ENCODE measurements at places on chromosomes 13 and 19.

- no peak for DNase-seq
Observed at GRCh38 chr13:96041326-96042110, 11.7 kb downstream of the UGGT2 start.

DNA sequence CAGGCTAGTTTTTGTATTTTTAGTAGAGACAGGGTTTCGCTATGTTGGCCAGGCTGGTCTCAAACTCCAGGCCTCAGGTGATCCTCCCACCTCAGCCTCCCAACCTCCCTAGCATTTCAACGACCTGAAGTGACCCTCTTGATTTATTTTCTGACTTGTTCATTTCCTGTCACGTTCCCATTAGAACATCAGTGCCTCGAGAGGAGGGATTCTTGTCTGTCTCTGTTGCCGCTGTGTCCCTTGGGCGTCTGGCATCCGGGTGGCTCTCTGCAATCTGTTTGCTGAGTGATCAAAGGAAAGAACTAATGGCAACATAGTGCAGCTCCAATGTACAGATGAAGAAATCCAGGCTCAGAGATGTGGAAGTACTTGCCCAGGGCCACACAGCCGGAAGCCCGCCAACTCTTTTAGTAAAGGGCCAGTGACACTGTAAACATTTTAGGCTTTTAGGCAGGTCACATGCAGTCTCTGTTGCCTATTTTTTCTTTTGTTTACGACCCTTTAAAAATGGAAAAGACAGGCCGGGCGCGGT lies 47.5 kb downstream of the NFIC start:
- no peak for DNase-seq

- no peak for DNase-seq
Observed at GRCh38 chr19:50703915-50704796, 15.4 kb downstream of the SHANK1 start.

DNA sequence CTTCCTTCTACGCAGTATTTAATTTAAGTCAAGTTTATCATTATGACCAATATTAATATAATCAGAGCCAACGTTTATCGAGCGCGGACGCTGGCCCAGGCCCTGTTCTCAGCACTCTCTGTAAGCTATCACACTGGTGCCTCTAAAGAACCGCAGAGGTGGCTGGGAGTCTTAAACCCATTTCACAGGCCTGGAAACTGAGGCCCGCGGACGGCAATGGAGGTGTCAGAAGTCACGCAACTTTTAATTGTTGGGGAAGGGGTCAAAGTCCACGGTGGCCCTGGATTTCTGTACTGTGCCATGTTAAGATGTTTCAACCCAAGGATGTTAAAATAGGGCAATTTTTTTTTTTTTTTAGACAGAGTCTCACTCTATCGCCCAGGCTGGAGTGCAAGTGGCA lies 8.8 kb downstream of the PTPRS start:
- no peak for DNase-seq

DNA sequence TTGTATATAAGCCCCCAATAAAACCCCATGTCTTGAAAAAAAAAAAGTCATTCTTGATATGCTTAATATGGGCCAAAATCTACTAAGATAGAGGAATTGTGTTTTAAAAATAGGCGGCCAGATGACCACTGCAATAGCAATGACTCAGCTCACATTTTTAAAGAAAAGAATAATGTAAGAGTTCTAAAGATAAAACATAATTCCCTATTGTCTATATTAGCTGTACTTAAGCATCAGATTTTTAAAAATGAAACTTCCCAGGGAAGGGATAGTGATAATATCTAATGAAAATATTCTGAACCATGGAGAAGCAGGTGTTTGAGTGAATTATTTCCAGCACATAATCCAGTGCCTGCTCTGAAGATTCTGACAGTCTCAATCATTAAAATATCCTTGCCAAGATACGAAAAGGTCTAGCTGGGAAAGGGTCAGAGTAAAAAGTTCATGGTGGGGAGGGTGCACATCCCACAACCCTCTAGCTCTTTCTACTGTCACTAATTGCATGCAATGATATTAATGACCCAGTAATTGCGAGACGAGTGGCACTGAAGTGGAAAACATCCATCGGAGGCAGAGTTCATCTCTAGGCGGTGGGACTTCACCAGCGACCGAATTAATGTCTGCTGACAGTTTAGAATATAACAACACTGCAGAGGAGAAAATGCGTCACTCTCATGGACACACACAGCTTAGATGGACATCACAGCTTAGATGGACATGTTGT lies 31.6 kb downstream of the EFNB2 start:
- DNase-seq: no peak

DNA sequence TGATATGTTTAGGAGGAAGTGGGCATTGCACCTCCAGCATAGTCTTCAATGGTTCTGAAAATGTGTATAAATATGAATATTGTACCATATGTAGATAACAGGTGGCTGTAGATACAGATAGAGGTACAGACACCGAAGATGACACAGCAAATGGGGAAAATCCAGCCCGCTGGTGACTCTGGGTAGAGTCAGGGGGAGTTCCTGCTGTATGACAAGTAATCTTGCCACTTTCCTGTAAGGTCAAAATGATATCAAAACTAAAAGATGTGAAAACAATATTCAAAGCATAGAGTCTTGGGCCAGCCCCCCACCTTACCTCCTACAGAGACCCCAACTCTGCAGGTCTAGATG lies 17.8 kb downstream of the C2CD4C start:
- DNase-seq: no peak

DNA sequence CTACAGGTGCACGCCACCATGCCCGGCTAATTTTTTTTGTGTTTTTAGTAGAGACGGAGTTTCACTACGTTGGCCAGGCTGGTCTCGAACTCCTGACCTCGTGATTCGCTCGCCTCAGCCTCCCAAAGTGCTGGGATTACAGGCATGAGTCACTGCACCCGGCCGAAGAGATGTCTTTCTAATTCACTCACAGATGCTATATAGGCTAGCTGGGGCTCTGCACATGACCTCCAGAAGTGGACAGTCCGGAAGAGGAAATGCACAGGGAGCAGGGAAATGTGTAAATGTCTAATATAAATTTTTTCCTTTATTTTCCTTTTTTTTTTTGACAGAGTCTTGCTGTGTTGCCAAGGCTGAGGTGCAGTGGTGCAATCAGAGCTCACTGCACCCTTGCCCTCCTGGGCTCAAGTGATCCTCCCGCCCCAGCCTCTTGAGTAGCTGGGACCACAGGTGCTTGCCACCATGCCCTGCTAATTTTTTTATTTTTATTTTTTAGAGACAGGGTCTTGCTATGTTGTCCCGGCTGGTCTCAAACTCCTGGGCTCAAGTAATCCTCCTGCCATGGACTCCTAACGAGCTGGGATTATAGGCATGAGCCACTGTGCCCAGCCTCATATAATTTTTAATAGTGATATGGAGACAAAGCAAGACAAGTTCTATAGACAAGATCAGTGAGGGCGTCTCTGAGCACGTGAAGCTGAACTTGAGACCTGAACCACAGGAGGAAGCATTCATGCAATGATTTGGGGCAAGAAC lies 8.4 kb downstream of the GIPC1 start:
- no peak for DNase-seq

GRCh38 chr19:19687090-19687489 lies 18.5 kb downstream of the ZNF101 start:
- no peak for DNase-seq

- DNase-seq: no peak
Observed at GRCh38 chr19:7730286-7731217, 1.4 kb downstream of the CLEC4G start.

DNA sequence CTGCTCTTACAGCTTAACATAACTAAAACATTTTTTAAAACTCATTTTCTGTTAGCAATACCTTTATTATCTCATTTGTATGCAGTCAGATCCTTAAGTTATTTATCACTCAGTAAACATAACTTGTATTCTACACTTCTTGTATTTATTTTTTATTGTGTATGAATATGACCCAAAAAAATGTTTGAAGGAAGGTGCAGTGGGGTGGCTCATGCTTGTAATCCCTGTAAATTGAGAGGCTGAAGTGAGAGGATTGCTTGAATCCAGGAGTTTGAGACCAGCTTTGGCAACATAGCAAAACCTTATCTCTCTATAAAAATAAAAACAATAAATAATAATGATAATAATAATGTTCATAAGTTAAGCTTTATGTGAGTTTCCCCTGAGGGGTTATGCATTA lies 1004.8 kb downstream of the SLITRK5 start:
- no peak for DNase-seq

- DNase-seq: peak; percentile 93
Observed at GRCh38 chr19:35717665-35718344, at the start of gene KMT2B. TSS of gene KMT2B (plus strand) at chr19:35718003. CDS start at chr19:35718019, 16 bp downstream.

GRCh38 chr13:99847318-99847750 lies 124.2 kb downstream of the ZIC5 start:
- no peak for DNase-seq

- DNase-seq: no peak
Observed at GRCh38 chr13:88142653-88143052, 471.5 kb downstream of the SLITRK5 start.

GRCh38 chr13:43908156-43909126 lies 28.7 kb downstream of the LACC1 start:
- DNase-seq: no peak

- no peak for DNase-seq
Observed at GRCh38 chr19:50639121-50640112, at the start of gene SYT3. TSS of gene SYT3 (minus strand) at chr19:50639881. CDS start at chr19:50637411, 2,470 bp downstream.

DNA sequence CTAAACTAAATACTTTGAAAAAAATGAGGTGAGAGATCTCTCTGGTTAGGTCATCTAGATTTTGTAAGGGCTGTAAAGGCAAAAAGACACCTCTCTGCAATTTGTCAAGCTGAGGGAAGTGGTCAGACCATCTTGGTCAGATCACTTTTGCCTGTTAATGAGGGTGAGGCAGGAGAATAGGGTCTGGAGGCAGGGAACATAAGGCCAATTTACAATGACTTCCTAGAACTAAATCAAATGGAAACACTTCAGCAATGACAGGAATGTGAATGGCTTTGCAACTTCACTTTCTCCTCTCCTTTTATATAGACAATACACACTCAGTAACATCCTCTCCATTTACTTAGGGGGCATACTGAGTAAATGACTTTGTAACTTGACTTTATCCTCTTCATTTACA lies 1653.4 kb downstream of the SLITRK5 start:
- no peak for DNase-seq

GRCh38 chr19:55647732-55648584 lies at the start of gene CCDC106:
TSS of gene CCDC106 (plus strand) at chr19:55648212. CDS start at chr19:55649047, 835 bp downstream.
- DNase-seq: peak; percentile 35

DNA sequence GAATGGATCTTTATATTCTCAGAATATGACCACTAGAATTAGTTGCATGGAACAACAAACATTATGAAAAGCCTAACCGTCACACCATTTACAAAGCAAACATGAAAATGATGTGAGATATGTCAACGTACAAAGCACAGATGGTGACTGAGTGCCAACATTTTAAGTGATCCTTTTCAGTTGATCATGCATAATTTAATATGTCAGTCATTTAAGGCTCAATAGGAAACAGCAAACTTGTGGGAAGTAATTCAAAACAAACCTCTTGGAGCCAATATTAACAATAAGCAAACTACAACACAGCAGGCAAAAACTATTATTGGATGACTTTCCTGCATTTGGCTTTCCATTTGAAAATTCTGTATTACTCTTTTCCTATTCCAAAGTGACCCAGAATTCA lies 277.6 kb downstream of the SLITRK6 start:
- DNase-seq: no peak

GRCh38 chr13:86020351-86021002 lies 221.3 kb upstream of the SLITRK6 start:
- DNase-seq: no peak

DNA sequence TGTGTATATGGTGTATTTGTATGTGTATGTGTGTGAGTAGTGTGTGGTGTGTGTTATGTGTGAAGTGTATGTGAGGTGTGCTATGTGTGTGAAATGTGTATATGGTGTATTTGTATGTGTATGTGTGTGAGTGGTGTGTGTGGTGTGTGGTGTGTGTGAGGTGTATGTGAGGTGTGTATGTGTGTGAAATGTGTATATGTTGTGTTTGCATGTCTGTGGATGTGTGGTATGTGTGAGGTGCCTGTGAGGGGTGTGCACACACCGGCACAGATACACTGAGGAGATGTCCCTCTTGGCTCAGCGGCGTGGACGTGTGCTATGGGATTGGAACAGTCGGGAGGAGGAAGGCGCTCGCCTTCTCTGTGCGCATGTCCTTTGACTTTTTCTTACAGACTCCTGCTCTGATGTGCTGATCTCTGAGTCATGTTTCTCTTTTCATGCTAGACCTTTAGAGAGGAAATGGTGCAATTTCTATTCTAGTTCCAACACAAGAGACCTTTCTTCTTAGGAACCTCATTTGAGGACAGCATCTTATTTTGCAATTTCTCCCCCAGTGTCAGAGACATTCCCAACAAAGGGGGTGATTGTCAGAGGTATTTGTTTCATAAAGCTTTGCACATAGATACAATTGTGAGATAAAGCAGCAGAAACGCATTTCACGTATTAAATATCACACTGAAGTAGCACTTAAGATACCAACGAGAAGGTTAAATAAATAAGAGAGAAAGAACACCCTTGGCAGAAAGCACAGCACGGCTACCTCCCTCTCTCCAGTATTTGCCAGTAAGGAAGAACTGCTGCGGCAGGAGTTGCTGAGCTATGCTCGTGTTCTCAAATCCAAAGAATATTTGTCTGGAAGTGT lies 11.3 kb upstream of the TNFRSF19 start:
- DNase-seq: no peak

DNA sequence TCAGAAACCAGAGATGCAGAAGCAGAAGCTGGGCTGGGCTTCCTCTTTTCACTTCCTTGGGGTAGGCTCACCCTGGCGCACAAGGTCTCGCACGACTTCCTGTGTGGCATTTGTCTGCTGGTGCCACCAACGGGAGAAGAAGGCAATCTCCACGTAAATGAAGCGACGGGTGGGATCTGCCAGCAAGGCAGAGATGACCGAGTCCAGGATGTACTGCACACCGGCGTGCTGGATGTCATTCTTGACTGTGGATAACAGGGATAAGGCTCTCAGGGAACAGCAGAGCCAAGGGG lies 1.3 kb downstream of the MAN2B1 start:
- DNase-seq: no peak

GRCh38 chr13:74142257-74142656 lies 8.1 kb upstream of the KLF12 start:
- no peak for DNase-seq

- no peak for DNase-seq
Observed at GRCh38 chr13:99227909-99228688, 27.4 kb downstream of the UBAC2 start.

GRCh38 chr13:109652531-109652930 lies 133.9 kb downstream of the IRS2 start:
- DNase-seq: no peak

DNA sequence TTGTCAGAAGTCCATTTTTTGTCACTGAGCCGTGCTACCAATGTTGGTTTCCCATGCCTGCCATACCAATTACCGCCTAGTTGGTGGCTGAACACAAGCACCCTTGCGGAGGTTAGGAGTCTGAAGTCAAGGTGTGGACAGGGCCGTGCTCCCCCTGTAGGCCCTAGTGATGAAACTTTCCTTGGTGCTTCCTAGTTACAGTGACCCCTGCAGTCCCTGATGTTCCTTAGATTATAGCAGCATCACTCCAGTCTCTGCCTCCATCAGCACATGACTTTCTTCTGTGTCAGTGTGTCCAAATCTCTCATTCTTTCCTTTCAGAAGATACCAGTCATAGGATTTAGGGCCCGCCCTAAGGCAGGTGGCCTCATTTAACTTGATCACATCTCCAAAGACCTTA lies 99.0 kb downstream of the MYO16 start:
- no peak for DNase-seq

- DNase-seq: no peak
Observed at GRCh38 chr13:22770891-22771290, 409.9 kb upstream of the SGCG start.

- DNase-seq: no peak
Observed at GRCh38 chr19:13187419-13187818, 37.2 kb downstream of the IER2 start.

GRCh38 chr19:54448040-54448773 lies 792 bp upstream of the LENG8 start:
- DNase-seq: peak; percentile 24

Data from stimulated activated CD4-positive, alpha-beta T cell treated with anti-CD3 and anti-CD28 coated beads, Interleukin-1b, Interleukin-23, amount 100 ng/mL, for 24 hours (primary cell).